ENCODE measurements at places on chromosomes 2 and 18.
A peak's percentile ranks its signal among the peaks of the same experiment; 100 is the strongest.

DNA sequence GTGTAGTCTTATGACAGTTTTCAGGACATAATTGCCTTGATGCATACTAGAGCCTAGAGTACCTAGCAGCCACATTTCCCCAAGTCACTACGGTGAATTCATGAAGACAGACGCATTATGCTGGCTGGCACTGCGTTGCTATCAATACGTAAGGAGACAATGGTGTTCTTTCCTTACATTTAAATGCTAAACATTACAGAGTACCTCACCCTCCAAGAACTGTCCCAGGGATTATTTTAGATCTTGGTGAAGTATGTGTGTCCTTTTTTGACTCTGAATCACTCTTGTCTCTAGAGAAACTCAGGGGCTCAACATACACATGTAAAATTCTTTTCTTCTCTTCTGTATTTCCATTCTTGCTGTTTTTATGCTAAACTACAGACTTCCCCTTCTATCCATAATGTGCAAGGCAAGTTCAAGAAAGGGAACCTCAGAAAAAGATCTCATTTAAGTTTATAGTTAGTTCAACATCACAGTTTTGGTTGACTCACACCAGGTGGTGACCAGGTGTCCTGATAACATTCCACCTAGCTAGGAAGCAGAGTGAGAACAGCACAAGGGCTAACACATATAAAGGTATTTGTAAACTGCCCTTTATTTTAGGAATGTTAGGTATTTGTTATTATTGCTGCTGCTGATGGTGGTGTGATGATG lies 212.4 kb upstream of the HNRNPA3 start:
- DNase-seq: no peak

GRCh38 chr2:20706786-20707185 lies 39.8 kb downstream of the GDF7 start:
- DNase-seq: no peak

DNA sequence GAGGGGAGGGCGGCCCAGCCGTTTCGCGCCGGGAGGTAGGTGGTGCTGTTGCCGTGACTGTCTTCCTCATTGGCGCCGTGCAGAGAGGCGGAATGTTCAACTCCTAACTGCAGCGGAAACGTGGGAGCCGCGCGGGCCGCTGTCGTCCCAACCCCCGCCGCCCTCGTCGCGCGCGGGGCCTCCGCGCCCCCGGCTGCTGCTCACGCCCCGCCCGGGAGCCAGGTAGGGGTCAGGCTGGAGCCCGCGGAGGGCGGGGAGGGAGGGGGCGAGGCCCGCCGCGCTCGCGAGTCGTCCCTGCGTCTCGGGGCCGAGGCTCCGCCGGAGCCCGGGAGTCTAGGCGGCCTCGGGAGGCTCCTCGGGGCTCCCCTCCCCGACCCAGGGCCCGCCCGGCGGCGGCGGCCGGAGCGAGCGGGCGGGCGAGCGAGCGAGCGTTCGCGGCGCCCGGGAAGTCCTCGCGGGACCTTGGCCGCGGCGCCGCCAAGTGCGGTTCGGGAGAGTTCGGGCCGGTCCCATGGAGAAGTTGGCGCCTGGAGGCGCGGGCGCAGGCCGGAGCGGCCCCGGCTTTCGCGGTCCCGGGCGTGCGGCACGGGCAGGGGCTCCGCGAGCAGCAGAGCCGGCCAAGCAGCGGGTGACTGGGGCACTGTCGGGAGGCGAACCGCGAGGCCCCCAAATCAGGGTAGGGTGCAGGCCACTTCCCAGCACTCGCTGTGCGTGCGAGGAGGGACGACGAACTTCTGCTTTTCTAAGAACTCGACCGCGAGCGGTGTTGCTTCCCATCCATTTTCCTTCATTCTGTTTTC lies at the start of gene MAP3K20:
MAP3K20 (plus strand) TSS at position 66 of the 800 bp plus-strand sequence. CDS start 15,186 bp downstream, outside the sequence.
- peak; percentile 47 for DNase-seq

DNA sequence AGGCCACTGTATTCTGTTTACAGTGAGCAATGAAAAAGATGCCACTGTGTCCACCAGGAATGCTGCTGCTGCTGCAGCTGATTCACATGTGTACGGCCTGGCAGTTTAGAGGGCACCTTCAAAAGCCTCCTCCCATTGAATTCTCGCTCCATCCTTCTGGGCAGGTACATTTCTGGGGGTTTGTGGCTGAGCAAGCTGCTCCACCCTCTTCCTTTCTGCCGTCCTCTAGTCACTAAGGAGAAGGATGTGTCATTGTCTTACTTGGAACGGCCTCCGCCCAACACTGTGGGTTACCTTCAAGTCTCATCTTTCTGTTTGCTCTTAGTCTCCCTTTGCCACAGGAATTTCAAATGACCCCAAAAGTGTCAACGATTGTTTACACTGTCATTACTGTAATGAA lies 182.0 kb downstream of the ZBTB7C start:
- DNase-seq: no peak

DNA sequence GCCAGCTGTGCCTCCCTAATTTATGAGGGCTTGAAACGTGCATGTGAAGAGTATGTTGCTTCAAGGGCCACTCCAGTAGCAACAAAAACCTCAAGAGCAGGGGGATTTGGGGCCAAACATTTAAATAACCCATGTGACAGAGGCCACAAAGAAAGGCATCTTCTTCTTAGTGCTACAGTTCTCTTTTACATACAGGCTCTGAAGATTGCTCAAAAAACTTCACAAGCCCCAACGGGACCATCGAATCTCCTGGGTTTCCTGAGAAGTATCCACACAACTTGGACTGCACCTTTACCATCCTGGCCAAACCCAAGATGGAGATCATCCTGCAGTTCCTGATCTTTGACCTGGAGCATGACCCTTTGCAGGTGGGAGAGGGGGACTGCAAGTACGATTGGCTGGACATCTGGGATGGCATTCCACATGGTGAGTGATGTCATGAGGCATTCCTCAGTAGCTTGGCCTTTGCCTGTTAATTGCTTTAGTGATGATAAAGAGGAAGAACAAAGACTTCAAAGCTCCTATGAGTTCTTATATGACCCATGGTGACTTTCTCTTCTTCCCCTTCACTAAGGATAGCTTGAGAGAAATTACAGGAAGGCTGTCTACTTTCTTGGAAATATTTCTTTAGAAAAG lies 40.1 kb downstream of the NRP2 start:
- no peak for DNase-seq

DNA sequence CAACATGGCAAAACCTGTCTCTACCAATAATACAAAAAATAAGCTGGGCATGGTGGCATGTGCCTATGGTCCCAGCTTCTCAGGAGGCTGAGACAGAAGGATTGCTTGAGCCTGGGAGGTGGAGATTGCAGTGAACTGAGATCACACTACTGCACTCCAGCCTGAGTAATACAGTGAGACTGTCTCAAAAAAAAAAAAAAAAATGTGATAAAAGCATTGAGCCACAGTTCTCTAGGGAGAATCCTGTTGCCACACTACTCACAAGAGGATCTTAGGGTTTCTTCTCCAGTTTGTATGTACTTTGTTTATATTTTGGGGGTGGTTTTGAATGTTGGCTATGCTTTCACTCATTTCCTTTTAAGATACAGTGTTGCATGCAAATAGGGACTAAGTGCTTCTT lies 62.0 kb downstream of the TMEM185B start:
- DNase-seq: no peak

GRCh38 chr2:41711736-41712135 lies 336.1 kb upstream of the PKDCC start:
- DNase-seq: no peak

GRCh38 chr2:107107351-107107750 lies 221.4 kb upstream of the ST6GAL2 start:
- DNase-seq: no peak

DNA sequence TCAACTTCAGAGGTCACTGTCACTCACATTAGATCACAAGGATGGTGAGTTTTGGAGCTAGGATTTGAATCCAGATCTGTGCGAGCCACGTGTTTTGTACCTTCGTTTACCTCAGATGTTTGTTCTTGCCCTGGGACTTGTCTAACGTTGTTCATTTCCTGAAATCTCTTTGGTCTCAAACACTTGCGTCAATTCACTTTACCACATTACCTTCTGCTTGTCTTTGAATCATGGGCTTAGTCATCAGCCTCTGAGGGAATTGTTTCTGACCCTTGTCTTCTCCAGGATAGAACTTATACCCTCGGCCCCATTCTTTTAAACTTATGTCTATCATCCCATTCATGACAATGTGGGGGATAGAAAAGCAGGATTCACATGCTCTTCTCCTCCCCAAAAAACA lies 282.7 kb downstream of the DCDC2C start:
- no peak for DNase-seq

All from fibroblast of the conjunctiva (primary cell).